BE2C (cell line): ENCODE measurements at places on chromosomes 3 and 15.
A peak's percentile ranks its signal among the peaks of the same experiment; 100 is the strongest.

DNA sequence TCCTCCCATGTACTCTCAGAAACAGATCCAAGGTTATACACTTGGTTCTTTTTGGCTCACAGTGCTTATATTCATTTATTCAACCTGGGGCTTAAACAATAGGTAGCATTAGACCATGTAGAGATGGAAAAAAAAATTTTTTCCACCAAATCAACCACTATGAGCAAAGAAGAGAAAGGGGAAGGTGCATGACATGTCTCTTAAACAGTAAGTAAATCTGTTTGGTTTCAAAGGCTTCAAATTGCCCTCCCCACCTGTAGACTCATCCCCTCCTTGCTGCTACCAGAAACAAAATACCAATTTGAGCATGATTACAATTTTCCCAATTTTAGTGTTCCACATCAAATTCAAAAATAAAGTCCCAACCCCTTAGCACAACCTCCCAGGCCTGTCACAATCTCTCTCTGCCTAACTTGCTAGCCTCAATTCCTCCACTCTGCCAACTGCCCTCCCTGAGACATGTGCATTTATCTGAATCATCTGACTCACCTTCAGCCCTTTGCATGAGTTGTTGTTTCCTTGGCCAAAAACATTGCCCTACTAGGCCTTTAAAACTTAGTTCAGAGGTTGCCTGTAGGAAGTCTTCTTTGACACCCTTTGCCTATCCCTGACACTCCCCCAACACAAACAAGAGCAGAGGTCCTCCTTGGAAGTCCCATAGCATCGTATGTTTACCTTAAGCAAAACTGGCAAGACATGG, 30.3 kb upstream of the TSC22D2 start:
- no peak for DNase-seq

DNA sequence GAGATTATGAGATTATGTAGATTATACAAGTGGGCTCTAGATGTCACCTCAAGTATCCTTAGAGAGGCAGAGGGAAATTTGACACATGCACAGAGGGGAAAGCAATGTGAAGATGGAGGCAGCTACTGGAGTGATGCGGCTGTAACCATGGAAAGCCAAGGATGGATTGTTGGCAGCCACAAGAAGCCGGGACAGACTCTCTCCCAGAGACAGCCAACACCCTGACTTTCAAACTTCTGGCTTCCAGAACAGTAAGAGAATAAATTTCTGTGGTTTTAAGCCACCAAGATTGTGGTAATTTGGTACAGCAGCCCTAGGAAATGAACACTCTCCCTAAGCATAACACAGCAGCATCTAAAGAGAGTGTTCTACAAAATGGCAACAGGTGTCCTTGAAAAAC, 34.4 kb upstream of the PRICKLE2 start:
- no peak for DNase-seq

DNA sequence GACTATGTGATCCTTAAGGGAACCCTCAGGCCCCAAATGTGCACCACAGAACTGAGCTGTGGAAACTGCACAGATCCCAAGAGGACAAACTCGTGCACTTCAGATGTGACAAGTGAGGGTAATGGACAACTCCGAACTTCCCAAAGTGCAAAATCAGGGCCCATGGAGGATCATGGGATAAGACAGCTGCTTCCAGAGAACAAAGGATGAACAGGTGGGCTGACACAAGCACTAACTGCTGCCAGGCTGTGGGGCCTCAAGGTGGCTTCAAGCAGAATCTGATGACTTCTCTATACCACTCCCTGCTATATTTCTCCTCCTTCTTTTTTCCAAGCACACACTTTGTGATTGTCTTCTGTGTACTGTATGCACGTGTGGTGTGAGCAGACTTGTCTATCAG, 5.4 kb downstream of the TARS3 start:
- no peak for DNase-seq

- no peak for DNase-seq
Observed at GRCh38 chr3:153625506-153625905, 463.5 kb downstream of the RAP2B start.

GRCh38 chr3:14200841-14201240, 22.2 kb downstream of the LSM3 start:
- no peak for DNase-seq

DNA sequence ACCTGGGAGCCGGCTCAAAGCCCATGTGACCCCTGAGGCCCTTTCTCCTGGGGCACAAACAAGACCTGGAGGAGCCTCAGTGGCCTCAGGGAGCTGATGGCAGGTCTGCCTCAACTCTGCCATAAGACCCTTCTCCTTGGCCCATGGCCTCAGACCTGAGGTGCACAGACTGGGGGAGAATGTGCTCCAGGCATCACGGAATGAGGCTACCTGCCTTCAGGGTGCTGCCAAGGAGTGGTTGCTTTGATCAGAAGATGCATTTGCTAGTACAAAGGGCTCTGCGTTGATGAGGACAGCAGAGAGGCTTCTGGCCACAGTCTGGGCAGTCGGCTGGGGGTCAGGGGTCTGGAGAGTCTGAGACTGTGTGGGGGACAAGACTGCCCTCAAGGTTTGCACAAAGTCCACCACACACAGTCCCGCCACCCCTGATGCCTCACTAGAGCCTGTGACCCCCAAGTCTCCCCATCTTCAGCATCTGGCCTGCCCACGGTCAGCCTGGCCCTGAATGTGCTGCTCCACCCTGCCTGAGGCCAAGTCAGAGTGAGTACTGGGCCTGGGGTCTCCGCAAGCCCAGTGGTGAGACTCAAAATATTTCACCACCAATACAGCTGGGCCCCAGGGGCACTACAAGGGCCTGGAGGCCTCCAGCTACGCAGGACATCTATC, 26.6 kb downstream of the ALDH1L1 start:
- DNase-seq = no peak

GRCh38 chr15:50736823-50737222, 28.7 kb downstream of the SPPL2A start:
- DNase-seq = no peak

DNA sequence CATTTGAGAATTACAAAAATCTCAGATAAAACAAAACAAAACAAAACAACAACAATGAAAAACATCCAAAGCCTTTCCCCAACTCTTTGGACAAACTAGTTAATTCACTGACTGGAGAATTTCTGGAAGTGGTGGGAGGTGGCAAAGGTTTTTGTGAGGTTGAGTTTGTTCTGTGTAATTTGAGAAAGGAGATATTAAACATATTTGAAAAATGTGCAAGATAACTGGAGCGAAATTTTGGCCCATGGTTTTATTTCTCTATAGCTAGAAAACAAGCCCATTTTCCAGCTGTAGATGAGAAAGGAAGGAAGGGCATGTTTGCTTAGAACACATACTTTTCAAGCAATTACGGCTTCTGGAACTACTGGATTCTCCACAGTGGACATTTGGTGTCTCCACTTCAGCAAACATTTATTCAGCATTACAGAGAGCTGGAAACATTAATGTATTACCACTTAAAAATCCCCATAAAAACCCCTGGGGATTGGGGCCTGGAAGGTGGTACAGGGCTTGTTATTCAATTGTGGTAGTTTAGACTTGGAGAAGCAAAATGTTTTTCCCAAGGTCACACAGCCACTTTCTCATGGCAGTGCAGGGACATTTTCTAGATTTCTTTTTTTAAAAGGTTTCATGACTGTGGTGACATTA, 135.8 kb downstream of the THSD4 start:
- DNase-seq = peak; percentile 36

DNA sequence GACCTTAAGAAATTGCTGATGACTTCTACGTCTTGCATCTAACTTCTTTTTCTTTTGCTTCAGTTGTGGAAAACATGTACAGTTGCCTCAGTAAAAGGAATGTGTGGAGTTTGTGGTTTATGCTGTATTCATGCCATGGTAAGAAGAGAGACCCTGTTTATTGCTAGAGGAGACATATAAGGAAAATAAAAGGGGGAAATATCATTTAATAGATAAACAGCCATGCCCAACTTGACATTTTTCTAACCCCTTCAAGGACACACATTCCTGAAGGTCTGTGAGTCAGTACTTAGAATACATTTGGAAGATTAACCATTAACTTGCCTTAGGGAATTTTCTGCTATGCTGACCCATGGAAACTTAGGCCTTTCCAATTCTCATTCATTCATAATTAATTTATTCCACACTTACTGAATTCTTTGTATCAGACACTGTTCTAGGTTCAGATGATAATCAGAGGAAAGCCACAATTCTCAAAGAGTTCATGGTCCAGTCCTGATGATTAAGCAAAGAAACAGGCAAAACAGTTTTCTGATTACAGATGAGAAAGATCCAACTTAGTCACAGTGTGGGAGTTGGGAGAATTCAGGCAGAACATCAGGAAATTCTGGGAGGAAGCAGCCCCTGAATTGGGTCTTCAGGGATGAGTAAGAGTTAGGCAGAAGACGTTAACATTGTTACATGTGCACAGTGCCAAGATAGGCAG, 329.8 kb upstream of the RASGRP1 start:
- no peak for DNase-seq

DNA sequence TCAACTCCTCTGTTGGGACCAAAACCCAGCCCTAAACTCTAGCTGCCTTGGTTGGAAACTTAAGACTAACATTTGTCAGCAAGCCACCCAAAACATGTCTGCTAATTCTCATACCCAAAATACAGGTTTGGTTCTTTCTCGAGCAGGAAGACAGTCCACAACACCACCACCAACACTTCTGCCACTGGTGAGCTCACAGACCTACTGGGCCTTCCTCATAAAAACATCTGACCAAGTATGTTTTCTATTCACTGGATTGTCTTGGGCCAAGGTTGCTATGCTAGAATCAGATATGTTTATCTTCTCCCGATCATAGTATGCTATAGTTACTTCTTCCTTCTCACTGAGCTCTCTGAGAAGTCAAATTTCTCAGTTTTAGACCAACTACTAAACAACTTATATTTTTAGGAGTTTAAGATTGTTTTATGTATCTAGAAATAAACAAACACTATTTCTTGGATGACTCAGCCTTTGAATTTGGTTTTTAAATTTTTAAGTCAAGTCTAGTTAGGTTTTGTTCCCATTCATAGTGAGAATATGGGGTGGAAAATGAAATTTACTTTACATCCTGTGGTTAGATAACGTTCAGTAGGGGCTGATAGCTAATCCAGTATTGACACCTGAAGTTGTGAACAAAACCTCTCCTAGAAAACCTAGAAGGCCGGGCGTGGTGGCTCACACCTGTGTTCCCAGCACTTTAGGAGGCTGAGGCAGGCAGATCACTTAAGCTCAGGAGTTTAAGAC, 360.5 kb downstream of the RSL24D1 start:
- no peak for DNase-seq

DNA sequence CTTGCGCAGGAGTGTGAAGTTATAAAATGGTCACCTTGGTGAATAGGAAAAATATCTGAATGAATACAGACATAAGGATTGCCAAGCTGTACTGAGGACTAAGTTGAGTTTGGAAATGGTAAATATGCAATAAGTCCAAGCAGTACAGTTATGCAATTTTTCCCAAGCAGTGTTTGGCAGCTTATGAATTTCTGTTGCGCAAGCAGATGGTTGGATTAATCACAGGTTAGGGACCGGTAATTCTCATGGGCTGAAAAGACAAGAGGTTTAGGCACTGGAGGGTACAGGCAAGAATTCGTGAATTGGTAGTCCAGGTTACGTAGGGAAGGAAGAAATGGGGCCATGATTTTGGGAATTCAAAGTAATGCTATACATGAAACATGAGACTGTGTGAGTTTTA, 210.3 kb downstream of the RAP2B start:
- DNase-seq = no peak

GRCh38 chr3:186571644-186572013, 1.1 kb downstream of the DNAJB11 start:
- no peak for DNase-seq

GRCh38 chr15:31930967-31931366, 99.3 kb upstream of the CHRNA7 start:
- DNase-seq = no peak

- no peak for DNase-seq
Observed at GRCh38 chr15:98684995-98685525, 36.7 kb downstream of the IGF1R start.

DNA sequence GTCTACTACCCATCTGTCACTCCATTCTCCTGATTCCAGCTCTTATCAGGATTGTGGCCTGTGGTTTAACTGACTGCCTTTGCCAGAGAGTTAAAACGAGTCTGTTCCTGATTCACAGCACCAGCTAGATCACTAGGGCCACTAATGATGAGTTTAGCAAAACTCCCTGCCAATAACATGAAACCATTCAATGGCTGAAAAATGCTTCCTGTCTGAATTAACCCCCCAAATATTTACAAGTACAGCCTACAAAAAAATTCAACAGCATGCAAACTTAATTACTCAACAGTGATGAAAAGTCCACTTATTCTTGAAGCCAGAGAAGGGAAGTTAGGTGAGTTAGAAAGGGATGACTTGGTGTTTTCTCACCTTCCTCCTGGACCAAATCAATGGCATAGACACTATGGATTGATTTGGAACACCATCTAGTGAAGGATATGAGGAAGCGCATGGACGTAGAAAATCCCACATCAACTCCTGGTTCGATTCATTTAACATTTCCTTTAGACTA, 141.4 kb downstream of the TGFBR2 start:
- no peak for DNase-seq

DNA sequence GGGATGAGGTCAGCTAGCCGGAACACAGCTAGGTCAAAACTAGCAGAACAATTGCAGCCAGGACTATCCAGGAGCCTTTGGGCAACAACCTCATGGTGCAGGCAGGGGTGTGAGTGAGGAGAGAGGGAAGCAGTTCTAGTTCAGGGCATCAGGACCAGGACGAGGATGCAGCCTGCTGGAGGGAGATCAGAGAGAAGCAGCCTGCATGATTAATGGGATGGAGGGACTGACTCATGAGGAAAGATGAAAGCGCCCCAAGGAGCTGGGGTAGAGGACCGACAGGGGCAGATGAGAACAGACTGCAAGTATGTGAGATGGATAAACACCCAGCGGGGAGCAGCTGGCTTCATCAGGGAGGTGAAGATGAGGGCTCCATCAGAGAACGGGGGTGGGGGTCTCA, 37.9 kb upstream of the LRTM1 start:
- no peak for DNase-seq

GRCh38 chr15:74798388-74799254, 14.0 kb upstream of the LMAN1L start:
- no peak for DNase-seq

GRCh38 chr3:187739094-187739560, 6.1 kb downstream of the BCL6 start:
- no peak for DNase-seq

DNA sequence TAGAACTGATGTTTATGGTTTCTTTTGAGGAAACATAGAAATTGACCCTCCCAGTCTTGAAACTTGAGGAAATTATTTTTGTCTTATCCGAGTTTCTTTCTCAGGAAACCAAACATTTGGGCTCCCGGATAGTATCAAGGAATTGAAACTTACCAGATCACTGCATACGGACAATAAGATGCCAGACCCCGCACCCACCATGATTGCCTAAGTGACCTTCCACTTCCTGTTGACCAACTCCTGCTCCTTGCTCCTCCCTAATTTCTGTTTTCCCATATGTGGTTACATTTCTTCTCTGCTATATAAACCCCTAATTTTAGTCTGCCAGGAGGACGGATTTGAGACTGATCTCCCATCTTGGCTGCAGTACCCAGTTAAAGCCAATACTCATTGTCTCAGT, 118.4 kb upstream of the TPRG1 start:
- no peak for DNase-seq

DNA sequence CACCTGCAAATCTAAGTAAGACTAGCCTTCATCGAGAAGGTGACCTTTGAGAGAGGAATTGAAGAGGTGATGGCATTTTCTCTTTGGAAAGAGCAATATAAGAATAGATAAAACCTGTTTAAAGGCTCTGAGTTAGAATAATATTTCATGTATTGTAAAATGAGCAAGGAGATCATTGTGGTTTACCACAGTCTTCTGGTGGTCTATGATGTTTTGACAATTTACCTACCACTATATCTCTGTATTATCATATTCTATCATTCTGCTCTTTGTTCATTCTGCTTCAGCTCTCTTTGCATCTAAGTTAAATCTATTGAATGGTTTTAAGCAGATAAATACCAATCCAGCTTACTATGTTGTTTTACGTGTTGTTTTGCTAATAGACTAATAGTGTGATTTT, 982.3 kb downstream of the SI start:
- no peak for DNase-seq
